Smooth muscle cell of the umbilical artery (primary cell): ENCODE measurements at places on chromosomes 5 and 9. TPM values are rescaled to one million over a fixed set of nuclear protein-coding genes. Genes with fewer than 3 reads are reported as not detected.

Gene PRRX2
- total RNA-seq, result 0.14 and 0.59 TPM in 2 replicates

Gene UBE2QL1
- total RNA-seq, result under 0.01 TPM in 1 of 2 replicates, not detected in the other

Gene FOXD4L5
- 0.09 and 0.30 TPM in 2 replicates for total RNA-seq

Gene SLC2A8
- 3.6 and 4.4 TPM in 2 replicates for total RNA-seq

Gene RLN1
- total RNA-seq, result not detected in 2 replicates
